Activated CD8-positive, alpha-beta T cell treated with anti-CD3 and anti-CD28 coated beads for 36 hours (primary cell): ENCODE measurements at places on chromosomes 16 and 17.

- peaks cover 6% of the 10 kb centered on the region for H3K4me1 ChIP-seq
- peaks cover 2% of the 10 kb centered on the region for H3K27me3 ChIP-seq
- no peak overlapping the region for H3K4me3 ChIP-seq
- peak; percentile 86 for DNase-seq
These were observed 7.2 kb upstream of the KRT36 start for GRCh38 chr17:41496803-41497484.

- no peak overlapping the region for H3K4me3 ChIP-seq
- peak; percentile 10 for DNase-seq
- peaks cover 1% of the 10 kb centered on the region for H3K36me3 ChIP-seq
- peak overlapping the region; percentile 95 for H3K27ac ChIP-seq
- H3K4me1 ChIP-seq, result peaks cover 33% of the 10 kb centered on the region
These were observed 44.7 kb downstream of the PSME3IP1 start for GRCh38 chr16:57140931-57141668.

DNA sequence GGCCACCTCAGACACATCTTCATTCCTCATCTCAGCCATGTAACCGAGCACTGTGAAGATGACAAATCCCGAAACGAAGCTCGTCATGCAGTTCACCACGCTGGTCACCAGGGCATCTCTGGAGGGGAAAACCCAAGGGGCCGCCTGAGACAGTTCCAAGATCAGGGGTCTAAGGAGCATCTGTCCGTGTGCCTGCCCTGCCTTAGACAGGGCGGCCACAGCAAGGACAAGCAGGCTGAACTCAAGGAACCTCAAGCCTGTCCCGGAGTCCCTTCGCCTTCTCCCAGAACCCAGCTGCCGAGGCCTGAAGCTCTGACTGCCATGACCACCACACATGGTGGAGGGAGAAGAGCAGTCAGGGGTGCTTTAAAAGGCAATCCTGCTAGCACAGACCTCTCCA, 22.7 kb downstream of the SLC6A4 start:
- peaks cover 6% of the 10 kb centered on the region for H3K4me1 ChIP-seq
- no peaks in the 10 kb centered on the region for H3K36me3 ChIP-seq
- H3K27ac ChIP-seq, result no peak overlapping the region
- no peak overlapping the region for H3K4me3 ChIP-seq
- DNase-seq, result no peak
- H3K27me3 ChIP-seq, result no peaks in the 10 kb centered on the region

DNA sequence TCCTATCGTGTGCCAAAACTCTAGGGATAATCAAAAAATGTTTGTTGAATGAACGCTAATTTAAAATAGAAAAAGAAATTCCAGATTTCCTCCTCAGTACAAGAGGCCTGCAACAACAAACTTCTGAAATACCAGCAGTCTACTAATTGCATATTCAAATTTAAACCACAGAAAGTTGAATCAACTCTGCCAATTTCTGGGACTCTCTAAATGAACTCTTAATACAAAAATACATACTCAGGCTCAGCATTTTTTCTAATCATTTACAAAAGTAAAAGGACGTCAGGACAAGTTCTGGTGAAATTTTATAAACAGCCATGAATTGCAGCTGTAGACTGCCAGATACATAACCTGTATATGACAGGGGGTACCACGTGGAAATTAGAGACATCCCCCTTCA, 49.0 kb downstream of the KANSL1 start:
- peaks cover 8% of the 10 kb centered on the region for H3K36me3 ChIP-seq
- DNase-seq, result no peak
- H3K4me3 ChIP-seq, result peak overlapping the region; percentile 11
- peak overlapping the region; percentile 68 for H3K27ac ChIP-seq
- H3K4me1 ChIP-seq, result peaks cover 83% of the 10 kb centered on the region

DNA sequence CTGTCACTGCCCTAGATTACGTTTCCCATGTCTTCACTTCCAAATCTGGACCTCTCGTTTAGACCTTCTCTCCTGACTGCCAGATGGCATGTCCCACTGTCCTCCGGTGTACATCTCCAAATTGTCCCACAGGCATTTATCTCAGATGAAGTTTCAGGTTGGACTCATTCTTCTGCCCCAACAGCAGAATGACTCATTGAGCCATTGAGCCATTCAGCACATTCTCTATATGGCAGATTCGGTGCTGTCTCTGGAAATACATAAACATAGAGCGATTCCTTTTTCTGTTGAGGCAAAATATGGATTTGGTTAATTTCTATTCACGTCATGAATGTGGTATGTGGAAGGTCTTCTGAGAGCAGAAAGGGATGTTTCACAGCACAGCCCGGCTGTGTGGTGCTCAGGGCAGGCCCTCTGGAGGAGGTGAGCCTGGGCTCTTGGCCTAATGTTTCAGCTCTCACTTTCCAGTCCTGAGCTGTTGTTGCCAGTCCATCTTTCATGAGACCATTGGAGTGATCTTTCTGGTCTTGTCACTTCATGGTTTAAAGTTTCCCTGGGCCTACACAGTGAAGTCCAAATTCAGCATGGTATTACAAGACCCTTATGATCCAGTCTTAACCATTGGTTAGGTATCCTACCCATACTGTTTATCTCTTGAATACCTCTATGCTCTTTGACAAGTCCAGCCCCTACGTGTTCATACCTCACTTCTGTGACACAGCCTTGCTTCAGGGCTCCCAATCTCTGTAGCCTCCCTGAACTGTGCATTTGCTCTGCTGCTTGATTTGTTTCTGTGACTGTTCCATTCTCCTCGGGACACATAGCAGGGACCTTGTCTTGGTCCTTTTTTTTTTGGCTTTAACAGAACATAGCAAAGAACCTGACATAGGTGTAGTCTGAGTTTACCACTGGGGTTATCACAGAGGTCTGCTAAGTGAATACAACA, 15.9 kb downstream of the HAPSTR1 start:
- H3K27me3 ChIP-seq, result no peaks in the 10 kb centered on the region
- H3K4me1 ChIP-seq, result peaks cover 90% of the 10 kb centered on the region
- no peak overlapping the region for H3K4me3 ChIP-seq
- peak overlapping the region; percentile 74 for H3K27ac ChIP-seq
- peaks cover 89% of the 10 kb centered on the region for H3K36me3 ChIP-seq

DNA sequence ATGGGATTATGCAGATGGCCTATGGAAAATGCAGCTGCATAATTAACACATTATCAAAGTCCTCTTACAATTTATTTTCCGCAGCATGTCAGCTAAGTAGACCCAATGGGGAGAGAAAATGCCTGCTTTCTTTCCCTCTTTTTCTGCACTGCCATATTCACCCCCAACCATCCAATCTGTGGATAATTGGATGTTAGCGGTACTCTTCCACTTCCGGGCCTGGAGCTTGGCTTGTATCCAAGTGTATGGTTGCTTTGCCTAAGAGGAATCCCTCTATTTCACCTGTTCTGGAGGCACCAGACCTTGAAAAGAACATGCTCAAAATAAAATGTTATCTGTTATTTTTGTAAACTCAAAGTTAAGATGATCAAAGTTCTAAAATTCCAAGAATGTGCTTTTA, 41.1 kb upstream of the CACNG3 start:
- H3K36me3 ChIP-seq, result peaks cover 40% of the 10 kb centered on the region
- H3K27ac ChIP-seq, result no peak overlapping the region
- DNase-seq, result no peak

DNA sequence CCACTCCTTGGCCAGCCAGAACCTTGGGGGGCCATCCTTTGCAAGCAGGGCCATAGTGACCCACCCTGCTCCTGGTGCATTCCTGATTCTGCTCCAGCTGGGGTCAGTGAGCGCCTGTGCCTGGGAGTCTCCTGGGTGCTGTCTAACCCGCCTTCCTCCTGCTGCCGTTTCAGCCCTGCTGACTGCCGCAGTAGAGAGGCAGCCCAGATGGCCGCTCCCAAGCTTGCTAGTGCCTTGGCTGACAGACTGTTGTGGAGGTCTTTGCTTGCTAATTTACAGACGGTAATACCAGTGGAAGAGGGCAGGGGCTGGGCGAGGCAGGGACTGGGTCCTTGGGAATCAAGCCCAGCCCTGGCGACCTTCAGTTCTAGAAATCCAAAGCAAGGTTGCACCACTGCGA, 99.6 kb downstream of the SOCS1 start:
- no peak overlapping the region for H3K27ac ChIP-seq
- H3K4me1 ChIP-seq, result peaks cover 64% of the 10 kb centered on the region
- no peak overlapping the region for H3K4me3 ChIP-seq
- H3K27me3 ChIP-seq, result no peaks in the 10 kb centered on the region
- no peak for DNase-seq
- H3K36me3 ChIP-seq, result peaks cover 10% of the 10 kb centered on the region

DNA sequence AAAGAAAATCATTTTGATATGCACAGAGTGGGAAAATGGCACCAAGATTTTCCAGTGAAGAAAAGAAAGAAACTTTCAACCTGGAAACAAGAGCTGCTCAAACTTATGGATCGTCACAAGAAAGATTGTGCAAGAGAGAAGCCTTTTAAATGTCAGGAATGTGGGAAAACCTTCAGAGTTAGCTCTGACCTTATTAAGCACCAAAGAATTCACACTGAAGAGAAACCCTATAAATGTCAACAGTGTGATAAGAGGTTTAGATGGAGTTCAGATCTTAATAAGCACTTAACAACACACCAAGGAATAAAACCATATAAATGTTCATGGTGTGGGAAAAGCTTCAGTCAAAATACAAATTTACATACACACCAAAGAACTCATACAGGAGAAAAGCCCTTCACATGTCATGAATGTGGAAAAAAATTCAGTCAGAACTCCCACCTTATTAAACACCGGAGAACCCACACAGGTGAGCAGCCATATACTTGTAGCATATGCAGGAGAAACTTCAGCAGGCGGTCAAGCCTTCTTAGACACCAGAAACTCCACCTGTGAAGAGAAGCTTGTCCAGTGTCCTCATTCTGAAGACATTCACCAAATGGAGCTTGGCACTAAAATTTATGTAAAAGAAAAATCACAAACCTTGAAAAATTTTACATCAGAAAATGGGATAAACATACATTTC, 12.2 kb downstream of the ZNF75A start:
- DNase-seq, result no peak
- peaks cover 73% of the 10 kb centered on the region for H3K36me3 ChIP-seq
- H3K27me3 ChIP-seq, result no peaks in the 10 kb centered on the region
- H3K4me1 ChIP-seq, result no peaks in the 10 kb centered on the region
- H3K27ac ChIP-seq, result no peak overlapping the region

DNA sequence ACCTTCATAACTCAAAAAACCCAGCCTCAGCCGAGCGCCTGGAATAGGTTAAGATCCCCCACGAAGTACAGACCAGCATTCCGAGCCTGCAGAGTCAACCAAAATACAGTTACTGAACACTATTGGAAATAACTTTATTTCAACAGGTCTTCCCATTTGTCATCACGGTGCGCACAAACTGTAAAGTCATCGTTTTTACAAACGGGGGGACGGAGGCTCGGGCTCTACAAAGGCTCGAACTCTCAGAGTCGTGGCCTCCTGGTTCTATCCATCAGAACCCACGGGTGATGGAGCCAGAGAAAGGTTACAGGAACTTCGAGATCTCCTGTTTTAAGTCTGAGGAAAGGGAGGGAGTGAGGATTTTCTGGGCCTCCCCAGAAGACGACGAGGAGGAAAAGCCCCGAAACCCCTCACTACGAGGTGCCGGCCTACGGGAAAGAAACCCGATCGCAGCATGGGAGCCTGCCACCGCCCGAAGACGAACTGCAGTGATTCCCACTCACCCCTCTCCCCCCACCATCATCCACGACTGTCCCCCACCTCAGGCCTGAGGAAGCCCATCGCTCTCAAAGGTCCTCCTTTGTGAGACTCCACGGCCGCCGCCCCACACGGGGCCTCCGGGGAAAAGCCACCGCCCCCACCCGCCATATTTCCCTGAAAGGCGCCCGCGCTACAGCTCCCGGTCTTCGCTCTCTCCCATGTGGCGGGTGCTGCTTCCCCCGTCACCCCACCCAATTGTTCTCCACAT, 917 bp downstream of the YWHAE start:
- H3K4me1 ChIP-seq, result peaks cover 35% of the 10 kb centered on the region
- DNase-seq, result peak; percentile 49
- H3K4me3 ChIP-seq, result peak overlapping the region; percentile 100

DNA sequence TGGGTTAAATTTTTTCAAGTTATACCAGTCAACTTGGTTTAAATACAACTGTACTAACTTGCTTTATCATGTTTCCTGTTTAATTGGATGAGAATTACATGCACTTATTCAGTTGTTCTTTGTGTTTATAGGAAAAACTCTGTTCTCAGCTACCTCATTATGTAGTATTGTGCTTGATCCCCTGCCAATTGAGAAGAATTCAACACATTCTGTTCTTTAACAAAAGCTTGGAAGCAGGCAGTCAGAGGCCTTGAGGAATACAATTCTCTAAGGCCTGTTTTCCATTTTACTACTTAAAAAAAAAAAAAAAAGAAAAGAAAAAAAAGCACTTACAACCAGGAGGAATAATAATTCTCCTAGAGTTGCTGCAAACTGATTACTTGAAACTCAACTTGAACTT, 60.6 kb upstream of the CMIP start:
- H3K4me3 ChIP-seq, result no peak overlapping the region
- no peak overlapping the region for H3K27ac ChIP-seq
- H3K4me1 ChIP-seq, result peaks cover 2% of the 10 kb centered on the region
- H3K36me3 ChIP-seq, result peaks cover 4% of the 10 kb centered on the region
- DNase-seq, result no peak

- H3K27ac ChIP-seq, result no peak overlapping the region
- no peaks in the 10 kb centered on the region for H3K4me1 ChIP-seq
- H3K4me3 ChIP-seq, result no peak overlapping the region
- DNase-seq, result no peak
- H3K27me3 ChIP-seq, result no peaks in the 10 kb centered on the region
- peaks cover 17% of the 10 kb centered on the region for H3K36me3 ChIP-seq
These were observed 12.9 kb upstream of the P2RX1 start for GRCh38 chr17:3929181-3929580.

DNA sequence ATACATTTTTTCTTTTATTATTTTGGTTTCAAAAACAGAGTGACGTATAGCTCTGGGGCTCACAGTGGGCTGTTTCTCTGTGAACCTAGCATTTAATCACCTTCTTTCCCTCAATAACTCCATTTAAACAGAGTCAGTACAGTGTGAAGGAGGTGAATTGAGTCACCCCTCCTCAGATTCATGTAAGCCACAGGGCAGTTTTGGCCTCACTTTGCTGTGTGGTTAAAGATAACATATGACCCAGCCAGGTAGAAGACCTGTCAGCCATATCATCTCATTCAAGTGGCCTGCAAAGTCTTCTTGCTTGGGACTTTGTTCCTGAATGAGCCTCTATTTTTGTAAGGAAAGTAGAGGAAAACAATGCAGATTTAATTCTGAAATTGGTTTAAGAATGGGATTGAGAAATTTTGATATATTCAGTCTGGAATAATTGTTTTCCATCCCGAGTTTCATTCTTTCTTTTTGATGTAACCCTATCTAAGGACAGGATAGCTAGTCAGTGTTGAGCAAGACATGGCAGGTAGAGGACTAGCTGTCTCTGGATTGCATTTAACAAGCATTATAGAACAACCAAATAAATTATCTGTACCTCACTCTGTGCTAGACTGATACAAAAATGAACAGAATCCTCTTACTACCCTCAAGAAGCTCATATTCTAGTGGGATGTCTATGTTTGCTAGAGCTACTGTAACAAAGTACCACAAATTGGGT, 13.1 kb downstream of the MAP2K6 start:
- H3K36me3 ChIP-seq, result peaks cover 2% of the 10 kb centered on the region
- H3K4me3 ChIP-seq, result no peak overlapping the region
- no peaks in the 10 kb centered on the region for H3K27me3 ChIP-seq
- peaks cover 60% of the 10 kb centered on the region for H3K4me1 ChIP-seq
- no peak for DNase-seq
